DMS53 (cell line): ENCODE measurements at places on chromosomes 16 and 17.

- DNase-seq, result no peak
Observed at GRCh38 chr17:29283496-29283895, 10.5 kb downstream of the NUFIP2 start.

- peak; percentile 89 for DNase-seq
Observed at GRCh38 chr17:82882715-82883418, 43.0 kb upstream of the ZNF750 start.

GRCh38 chr17:50532452-50533024 is at the start of gene EPN3:
TSS of gene EPN3 (plus strand) at chr17:50532735. CDS start at chr17:50536557, 3,822 bp downstream.
- DNase-seq, result peak; percentile 93

DNA sequence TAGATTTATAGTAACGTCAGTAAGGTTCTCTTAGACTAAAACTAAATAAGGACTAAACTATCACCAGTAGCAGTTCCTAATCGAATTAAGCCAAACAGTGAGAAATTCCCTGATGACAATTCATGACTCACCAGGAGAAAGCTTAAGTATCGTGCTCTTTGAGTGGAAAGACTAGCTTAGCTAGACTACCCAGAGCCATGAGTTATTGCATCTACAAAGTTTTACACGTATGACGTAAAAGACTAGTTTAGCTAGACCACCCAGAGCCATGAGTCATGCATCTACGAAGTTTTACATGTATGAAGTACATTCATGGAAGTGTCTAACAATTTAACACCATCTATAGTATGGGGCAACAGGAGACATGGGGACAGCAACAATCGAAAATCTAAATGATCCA is 36.6 kb downstream of the UBE2G1 start:
- DNase-seq, result peak; percentile 41
